ENCODE measurements at places on chromosomes 2 and 18.
A peak's percentile ranks its signal among the peaks of the same experiment; 100 is the strongest.

- no peak for DNase-seq
Observed at GRCh38 chr2:29650631-29651097, 270.7 kb downstream of the ALK start.

GRCh38 chr2:144470334-144470733 is 49.6 kb downstream of the ZEB2 start:
- no peak for DNase-seq

GRCh38 chr18:78558948-78559347 is 420.7 kb upstream of the SALL3 start:
- DNase-seq, result no peak

DNA sequence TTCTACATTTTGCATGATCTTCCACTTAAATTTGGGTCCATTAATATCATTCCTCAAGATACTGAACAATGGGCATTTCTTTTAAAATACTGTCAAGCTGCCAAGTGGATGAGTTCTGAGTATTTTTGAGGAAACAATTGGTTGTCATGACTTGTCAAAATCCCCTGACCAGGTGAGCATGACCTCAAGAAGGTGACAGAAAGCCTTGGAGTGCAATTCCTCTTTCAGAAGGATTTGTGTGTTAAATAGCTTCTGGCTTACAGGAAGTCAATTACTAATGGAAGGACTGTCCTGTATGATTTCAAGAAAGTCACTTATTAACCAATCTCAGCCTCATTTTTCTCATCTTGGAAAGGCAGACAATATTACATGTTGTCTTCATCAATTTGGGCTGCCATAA is 460.6 kb downstream of the TSN start:
- DNase-seq, result no peak

DNA sequence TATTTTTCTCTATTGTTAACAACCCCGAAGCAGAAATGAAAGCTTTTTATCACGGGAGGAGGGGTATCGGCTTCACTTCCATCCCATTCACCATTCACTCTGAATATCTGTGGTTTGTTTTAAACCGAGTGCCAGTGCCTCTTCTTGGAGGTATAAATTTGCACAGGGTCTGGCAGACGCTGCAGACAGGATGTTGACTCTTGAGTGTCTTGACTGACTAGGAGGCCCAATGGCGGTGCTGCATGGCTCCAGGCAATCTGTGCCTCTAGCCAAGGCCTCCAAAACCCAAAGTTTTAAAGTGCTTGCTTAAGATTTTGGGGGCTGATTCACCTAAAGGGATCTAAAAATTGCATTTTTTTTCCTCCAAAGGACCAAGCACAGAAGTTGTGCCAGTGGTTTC is 183.8 kb downstream of the LTBP1 start:
- DNase-seq, result no peak

DNA sequence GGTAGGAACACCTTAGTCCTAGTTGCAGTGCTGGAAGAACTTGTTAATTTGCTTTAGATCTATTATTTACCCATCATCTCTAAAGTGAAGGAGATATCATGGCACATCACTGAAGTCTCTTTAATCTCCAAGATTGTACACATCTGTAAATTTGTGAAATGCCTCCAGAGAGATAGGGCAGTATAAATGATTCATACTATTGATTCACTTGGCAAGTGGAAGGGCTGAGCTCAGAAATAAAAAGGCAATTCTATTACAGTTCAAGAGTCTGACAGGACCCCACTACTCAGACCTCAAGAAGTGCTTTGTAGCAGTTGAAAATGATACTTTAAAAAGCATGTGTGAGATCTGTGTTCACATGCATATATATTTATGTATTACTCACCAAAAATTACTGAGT is 489.3 kb downstream of the DCC start:
- no peak for DNase-seq

DNA sequence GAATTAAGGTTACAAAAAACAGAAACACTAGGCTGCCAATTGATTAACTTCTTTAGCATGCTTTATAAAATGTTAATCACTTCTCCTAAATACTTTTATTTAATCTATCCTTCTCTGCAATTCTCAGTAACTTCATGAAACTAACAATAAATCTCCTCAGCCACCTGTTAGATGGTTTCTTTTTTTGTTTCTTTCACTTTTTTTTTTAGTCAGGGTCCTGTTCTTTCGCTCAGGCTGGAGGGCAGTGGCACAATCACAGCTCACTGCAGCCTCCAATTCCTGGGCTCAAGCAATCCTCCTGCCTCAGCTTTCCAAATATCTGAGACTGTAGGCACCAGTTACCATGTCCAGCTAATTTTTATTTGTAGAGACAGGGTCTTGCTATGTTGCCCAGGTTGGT is 213.4 kb upstream of the STK17B start:
- no peak for DNase-seq

- DNase-seq, result no peak
Observed at GRCh38 chr18:25313268-25313667, 38.7 kb downstream of the ZNF521 start.

- DNase-seq, result no peak
Observed at GRCh38 chr2:135607561-135607960, 76.3 kb downstream of the R3HDM1 start.

- no peak for DNase-seq
Observed at GRCh38 chr2:207319316-207319715, 153.6 kb upstream of the KLF7 start.

DNA sequence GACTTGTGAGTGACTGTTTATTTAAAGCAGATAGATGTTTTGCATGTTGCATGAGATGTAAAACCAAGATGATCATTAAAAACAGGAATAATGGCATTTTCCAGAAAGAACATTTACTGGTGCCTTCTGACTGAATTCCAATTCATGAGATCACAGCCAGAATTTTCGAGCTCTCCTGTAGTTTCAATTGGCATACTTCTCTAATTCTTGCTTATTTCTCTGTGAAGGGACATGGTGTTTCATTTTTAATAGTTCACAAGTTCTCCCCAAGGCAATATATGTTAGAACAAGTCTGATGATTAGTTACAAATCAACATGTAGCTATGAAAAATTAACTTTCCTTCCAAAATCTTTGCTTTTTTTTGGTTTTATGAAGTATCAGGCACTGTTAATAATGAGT is 105.7 kb downstream of the PDE1A start:
- no peak for DNase-seq

DNA sequence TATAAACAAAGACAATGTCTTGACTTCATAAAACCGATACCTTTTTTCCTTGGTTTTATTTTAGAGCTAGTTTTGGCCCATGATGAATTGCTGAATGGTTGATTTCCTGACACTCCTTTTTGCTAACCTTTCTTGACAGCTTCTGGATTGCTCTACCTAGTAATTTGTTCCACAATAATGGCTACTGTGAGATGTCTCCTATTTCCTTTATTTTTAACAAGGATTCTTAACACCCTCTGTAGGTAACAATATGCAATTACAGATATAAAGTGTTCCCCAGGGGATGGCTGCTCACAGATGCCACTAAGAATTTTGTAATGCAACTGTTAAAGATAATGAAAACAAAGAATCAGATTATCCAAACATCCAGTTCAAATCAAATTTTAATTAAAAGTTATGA is 100.8 kb upstream of the ATP5MC3 start:
- peak; percentile 6 for DNase-seq

DNA sequence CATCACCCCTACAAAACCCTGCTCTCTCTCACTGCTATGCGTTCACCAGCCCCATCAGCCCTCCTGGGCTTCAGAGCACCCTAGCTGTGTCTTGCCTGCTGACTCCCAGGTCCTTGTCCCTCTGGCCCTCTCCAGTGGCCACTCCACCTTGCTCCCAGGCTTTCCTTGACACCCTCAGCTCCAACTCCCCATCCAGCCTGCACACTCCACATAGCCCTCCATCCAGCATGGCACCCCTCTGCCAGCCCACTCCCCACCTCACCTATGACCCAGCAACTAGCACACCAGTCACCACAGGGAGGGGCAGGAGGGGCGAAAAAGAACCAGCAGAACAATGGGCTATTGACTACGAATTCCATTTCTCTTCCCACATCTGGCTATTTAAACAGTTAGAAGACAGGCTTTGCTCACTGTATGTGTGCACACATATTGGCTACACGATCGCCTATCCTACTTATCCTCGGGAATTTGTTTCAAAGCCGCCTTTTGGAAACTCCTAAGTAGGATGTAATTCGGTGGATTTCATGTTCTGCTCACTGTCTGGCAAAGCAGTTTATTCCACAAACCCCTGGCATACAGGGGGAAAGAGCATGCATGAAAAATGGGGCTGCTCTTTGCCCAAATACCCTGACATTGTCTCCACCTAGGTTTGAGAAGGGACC is 195.3 kb downstream of the SMAD2 start:
- DNase-seq, result no peak

DNA sequence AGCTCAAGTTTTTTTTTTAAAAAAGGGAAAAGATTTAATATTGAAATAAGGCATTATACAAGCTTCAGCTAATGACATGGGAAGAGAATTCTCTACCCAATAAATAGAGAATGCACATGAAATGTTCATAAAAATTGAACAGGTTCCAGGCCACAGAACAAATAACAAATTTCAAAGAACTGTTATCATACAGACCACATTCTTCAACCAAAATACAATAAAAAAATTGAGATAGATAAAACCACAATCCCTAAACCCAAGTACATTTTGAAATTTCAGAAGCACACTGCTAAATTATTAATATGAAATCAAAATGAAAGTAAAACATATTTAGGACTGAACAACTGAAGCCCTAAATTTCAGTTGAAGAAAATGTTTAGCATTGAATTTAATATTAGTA is 89.6 kb downstream of the BCL2 start:
- no peak for DNase-seq

- no peak for DNase-seq
Observed at GRCh38 chr18:36737316-36737715, 91.5 kb downstream of the TPGS2 start.

- DNase-seq, result peak; percentile 59
Observed at GRCh38 chr2:47651296-47651695, 131.6 kb upstream of the MSH6 start.

GRCh38 chr2:217951521-217952247 is 51.1 kb downstream of the TNS1 start:
- no peak for DNase-seq

GRCh38 chr2:172480301-172481218 is 53.2 kb downstream of the ITGA6 start:
- DNase-seq, result no peak

DNA sequence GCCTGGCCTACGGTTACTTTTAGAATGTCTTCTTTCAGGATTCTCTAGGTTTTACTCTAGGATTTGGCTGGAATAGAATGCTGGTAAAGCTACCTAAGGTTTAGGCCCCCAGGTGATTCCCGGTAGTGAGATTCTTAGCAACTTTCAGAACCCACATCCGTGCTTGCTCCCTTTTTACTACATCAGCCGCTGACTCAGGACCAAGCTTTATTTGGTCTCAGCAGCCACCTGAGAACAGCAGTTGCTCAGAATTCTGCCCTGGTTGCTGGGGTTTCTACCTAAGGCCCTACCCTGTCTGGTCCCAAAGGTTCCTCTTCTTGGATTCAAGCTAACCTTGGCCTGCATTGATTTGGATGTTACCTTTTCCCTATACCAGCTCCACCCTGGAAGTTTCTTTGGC is 36.1 kb upstream of the NDUFV2 start:
- DNase-seq, result no peak

GRCh38 chr2:72011370-72011689 is 136.3 kb downstream of the CYP26B1 start:
- no peak for DNase-seq

GRCh38 chr2:23591111-23591510 is 206.1 kb downstream of the KLHL29 start:
- DNase-seq, result no peak

GRCh38 chr18:13158428-13158827 is 60.1 kb upstream of the LDLRAD4 start:
- DNase-seq, result no peak

DNA sequence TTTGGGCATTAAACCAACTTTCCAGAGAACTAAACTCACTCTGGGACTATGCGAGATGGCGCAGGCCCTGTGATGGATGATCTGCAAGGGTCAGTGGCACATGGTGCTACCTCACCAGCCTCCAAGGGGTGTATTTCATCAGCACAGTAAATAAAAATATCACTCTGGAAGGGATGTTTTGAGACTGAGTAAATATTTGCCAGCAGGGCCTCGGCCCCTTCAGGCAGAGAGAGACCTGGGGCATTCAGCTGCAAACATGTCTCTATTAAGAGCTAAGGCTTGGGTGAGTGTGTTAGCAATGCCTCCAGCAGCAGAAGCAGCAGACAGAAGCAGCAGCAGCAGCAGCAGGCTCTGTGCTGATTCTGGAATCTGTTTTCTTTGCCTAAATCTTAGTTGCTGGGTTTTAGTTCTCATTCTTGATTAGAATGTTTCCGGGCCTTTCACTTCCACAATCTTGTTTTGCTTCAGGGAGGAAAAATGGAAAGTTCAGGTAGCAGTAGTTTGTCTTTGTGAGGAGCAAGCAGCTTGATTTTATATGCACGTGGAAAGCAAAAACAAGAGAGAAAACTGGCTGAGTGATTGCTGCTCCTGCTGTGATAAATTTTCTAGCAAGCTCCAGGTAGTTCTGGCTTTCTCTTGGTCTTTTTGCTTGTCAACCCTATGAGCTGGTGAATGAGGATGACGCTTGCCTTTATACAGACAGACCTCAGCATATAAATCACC is 18.6 kb downstream of the ADCYAP1 start:
- peak; percentile 67 for DNase-seq

DNA sequence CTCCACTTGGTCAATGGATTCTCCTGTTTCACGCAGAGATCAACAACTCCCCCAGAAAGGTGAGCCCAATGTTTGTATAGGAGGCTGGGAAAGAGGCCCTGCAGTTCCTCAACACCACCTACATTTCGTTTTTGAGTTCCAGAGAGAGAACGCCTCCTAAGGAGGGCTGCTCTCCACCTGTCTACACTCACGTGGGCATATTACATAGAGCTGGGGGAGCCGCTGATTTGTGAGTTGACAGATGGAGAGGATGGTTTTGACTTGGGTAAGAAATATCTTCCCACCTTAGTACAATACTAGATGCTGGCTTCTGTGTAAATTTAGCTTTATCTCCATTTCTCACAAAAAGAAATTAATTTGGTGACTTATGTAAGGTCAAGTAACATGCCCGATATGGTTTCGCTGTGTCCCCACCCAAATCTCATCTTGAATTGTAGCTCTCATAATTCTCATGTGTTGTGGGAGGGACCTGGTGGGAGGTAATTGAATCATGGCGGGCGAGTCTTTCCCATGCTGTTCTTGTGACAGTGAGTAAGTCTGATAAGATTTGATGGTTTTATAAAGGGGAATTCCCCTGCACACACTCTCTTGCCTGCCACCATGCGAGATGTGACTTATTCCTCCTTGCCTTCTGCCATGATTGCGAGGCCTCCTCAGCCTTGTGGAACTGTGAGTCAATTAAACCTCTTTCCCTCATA is 274.5 kb upstream of the PXDN start:
- no peak for DNase-seq

GRCh38 chr2:197423307-197423706 is 11.5 kb downstream of the SF3B1 start:
- no peak for DNase-seq

DNA sequence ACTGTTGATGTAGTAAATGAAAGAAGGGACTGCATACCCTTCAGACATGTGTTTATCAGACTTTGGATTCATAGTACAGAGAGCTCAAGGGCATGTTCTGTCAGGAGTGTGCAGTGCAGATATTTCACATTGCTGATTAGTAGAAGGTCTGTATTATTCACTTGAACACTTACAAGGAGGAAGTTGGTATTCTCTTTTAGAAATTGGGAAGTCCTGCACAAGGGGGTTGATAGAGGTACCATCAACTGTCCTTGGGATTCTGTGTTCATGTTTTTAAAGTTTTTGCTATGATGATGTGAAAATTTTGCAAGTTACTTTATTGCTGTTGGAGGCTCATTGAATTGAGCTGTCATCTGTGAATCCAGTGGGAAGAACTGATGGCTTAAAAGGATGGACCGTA is 6.7 kb downstream of the PSMD1 start:
- DNase-seq, result no peak
